SK-N-MC (cell line): ENCODE measurements at places on chromosomes 13 and 19.

- DNase-seq, result no peak
Observed at GRCh38 chr13:30685320-30685859, 50.0 kb upstream of the ALOX5AP start.

GRCh38 chr19:28578786-28579505 is 634.0 kb downstream of the UQCRFS1 start:
- DNase-seq, result no peak

DNA sequence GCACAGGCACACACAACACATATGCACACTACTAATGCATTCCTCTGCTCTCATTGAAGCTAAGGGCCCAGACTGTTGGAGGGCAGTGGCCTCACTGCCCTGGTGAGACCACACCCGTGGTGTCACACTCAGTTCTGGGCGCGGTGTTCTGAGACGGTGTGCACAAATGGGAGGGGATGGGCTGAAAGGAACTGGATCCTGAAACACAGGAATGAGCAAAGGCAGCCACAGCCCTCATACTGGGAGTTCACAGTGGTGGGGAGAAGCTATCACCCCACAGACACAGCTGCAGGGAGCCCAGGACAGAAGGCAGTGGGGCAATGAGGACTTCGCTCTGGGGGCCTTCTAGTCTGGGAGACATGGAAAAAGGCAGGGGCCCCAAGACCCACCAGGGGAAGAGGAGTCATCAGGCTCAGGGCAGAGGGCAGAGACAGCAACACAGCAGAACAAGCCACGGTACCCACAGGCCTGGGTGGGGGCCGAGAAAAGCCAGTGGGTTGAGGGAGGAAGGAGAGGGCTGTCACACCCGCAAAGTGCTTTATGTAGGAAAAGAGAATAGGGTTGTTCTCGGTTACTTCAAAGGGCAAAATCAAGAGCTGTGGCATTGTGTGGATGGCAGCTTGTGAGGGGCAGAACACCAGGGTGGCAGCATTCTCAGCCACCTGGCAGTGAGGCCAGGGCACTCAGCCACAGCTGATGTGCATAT is 75.4 kb upstream of the GPR183 start:
- DNase-seq, result no peak

DNA sequence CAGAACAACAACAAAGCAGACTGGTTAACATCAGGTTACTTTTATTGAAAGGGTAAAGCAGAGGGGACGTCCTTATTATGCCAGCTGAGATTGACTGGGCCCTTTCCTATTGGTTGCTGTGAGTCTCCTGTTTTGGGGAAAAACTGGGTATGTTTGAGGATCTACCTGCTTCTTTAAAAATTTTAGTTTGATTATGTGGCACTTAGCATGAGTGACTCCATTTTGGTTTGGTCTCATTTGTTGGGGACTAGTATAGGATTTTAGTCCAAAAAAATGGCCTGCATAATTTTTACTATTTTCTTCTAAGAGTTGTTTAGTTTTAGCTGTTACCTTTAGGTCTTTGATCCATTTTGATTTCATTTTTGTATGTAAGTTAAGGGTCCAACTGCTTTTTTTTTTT is 14.4 kb downstream of the ZNF627 start:
- DNase-seq, result no peak

GRCh38 chr13:44012910-44013757 is 133.4 kb downstream of the LACC1 start:
- no peak for DNase-seq

- DNase-seq, result no peak
Observed at GRCh38 chr13:109715902-109716301, 70.5 kb downstream of the IRS2 start.

DNA sequence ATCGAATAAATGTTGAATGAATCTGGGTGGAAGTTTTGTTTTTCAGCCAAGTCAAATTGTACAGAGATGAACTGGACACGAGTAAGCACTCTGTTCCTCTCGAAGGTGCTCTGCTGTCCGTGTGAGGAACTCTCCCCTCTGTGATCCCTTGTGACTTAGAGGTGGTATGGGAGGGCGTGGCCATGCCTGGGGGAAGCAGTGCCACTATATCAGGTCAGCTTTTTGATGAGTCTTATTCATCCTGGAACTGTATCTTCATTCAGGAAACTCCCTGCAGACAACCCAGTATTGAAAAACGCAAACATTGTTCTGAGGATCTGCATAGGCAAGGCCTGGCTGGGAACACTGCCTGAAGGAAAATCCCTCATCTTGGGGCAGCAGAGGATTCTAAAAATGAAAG is 45.7 kb upstream of the FLT1 start:
- no peak for DNase-seq

DNA sequence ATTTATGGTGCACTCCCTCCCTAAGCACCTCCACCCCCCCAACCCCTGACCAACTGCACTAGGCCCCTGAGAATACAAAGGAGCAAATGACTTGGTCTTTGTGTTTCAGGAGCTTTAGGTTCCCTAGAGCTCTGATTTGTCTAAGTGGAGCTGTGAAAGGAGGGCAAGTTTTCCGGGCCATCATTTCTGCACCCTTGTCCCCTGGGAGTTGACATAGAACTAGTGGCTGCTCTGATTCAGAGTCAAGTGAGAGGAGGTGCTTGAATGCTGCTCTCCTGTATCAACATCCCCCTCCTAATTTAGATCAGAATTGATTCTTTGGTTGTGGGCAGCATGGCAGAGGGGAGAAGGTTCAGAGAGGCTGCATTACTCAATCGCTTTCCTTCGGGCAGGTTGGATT is 391.6 kb downstream of the KCNRG start:
- no peak for DNase-seq

DNA sequence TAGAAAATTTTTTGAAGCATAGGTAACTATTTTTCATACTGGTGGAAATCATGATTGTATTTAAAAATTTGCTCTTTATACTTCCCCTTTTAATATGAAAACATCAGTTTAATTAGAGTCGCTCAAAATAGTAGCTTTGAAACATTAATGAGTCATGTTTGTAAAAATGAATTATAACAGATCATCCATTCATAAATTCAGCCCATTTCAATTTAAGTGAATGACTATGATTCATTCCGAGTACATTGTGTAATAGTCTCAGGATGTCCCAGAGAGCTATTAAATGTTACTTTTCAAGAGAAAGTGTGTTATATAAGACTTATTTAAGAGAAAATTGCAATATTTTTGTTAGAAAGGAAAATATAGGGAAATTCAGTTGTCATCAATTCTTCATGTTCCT is 111.0 kb downstream of the FNDC3A start:
- DNase-seq, result no peak
